ENCODE measurements at places on chromosomes 16 and 17.

GRCh38 chr17:39225959-39226683 lies 376 bp upstream of the STAC2 start:
- DNase-seq, result no peak

GRCh38 chr17:73139296-73139695 lies 25.5 kb upstream of the SSTR2 start:
- DNase-seq, result no peak

DNA sequence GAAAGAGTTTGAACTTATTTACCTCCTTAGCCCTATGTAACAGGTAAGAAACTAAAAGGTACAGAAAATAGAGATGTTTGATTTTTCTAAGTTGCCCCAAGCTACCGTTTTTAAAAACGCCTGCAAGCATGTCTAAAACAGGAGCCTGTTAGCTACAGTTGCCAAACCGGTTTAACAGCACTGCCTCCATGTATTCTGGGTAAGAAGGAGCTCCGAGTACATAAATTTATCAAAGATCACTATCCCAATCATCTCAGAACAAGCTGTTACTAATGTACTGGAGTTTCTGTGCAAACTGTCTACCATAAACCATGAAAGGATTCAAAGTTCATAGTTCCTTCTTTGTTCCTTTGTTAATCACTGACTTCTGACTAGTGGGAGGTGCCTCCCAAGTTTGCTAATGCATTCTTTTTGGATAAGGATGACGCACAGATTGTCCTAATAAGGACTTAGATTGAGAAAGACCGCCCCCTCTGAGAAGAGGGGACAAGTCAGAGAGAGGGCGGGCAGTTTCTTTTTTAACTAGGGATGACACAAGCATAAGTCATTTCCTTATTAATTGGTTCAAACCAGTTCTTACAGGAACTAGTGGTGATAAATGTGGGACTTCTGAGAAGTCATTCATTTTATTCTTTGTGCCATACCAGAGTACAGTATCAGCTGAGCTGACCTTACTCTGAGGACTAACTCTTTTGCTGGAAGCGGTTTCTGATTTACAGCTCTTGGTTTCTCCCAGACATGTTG lies 55.3 kb downstream of the TUBD1 start:
- peak; percentile 66 for DNase-seq

DNA sequence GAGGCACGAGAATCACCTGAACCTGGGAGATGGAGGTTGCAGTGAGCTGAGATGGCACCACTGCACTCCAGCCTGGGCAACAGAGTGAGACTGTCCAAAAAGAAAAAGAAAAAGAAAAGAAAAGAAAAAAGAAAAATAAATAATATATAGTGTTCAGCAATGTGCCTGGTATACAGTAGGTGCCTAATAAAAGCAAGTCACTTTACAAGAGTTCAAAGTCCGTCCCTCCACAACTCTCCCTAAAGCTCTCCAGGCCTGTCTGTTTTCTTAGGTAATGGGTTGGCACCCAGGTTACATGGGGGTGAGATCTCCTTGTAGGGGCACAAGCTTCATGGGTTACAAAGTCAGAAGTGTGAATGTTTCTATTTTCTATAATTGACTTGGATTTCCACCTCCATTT lies 16.6 kb upstream of the ANKRD40CL start:
- no peak for DNase-seq

DNA sequence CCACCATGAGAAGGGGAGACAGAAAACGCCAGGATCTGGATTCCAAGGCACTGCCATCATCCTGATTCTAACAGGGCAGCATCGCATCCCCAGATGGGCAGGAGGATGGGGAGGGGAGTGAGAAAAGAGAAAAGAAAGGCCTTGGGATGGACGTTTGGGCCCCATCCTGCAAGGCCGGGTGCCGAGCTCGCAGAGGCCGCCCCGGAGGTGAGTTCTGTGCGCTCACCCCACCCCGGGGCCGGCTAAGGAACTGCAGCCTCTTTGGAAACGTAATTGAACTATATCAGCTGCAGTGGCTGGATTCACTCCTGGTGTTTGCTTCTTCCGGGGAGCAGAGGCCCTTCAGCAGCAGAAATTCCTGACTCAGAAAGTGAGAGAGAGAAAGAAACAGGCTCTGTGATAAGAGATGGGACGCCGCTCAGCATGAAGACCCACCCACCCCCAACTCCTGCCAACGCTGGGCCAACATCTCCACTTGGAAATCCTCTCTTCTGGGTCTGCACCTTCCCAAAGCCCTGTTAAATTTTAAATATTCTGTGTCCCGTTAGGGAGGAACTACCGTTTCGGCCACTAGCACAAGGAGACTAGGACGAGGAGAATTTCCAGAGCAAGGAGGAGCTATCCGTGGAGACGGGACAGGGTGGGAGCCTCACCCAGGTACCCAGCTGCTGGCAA lies 8.5 kb upstream of the SSTR2 start:
- peak; percentile 20 for DNase-seq

- no peak for DNase-seq
Observed at GRCh38 chr16:83390759-83391158, 417.0 kb upstream of the HSBP1 start.

- no peak for DNase-seq
Observed at GRCh38 chr17:1612400-1612799, 16.2 kb downstream of the SLC43A2 start.

DNA sequence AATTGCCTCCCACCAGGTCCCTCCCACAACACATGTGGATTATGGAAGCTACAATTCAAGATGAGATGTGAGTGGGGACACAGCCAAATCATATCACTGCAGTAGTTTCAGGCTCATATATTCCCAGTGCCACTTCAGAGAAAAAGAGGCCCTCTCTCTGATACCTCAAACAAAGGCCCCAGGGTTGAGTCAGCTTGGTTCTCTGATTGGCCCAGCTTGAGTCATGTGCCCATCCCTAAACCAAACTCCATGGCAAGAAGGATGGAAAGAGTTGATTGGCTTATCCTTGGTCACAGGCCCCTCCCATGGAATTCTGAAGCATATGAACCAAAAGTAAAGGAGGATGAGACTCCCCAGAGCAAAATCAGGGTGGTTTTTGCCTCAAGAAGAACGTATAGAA lies 75.9 kb upstream of the IRX6 start:
- no peak for DNase-seq

DNA sequence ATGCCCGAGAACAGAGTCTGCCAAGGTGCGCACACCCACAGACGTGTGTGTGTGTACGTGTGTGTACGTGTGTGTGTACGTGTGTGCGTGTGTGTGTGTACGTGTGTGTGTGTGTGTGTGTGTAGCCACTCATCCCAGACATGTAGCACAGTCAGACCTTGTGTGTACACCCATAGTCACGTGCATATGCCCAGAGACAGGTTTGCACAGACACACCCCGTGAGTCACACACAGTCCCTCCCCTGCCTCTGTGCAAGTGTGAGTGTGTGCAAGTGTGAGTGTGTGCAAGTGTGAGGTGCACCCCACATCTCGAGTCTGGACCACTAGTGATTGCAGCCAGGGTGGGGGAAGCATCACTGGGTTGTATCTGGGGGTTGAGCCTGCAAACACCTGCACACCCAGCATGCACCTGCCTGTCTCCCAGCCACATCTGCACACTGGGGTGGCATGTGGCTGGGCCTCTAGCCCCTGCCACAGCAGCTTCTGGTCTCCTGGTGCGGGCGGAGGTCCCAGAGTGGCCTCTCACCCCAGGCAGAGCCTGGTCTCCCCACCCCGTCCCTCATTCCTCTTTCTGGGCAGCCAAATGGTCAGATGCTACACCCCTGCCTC lies 23.6 kb downstream of the BAHCC1 start:
- no peak for DNase-seq

DNA sequence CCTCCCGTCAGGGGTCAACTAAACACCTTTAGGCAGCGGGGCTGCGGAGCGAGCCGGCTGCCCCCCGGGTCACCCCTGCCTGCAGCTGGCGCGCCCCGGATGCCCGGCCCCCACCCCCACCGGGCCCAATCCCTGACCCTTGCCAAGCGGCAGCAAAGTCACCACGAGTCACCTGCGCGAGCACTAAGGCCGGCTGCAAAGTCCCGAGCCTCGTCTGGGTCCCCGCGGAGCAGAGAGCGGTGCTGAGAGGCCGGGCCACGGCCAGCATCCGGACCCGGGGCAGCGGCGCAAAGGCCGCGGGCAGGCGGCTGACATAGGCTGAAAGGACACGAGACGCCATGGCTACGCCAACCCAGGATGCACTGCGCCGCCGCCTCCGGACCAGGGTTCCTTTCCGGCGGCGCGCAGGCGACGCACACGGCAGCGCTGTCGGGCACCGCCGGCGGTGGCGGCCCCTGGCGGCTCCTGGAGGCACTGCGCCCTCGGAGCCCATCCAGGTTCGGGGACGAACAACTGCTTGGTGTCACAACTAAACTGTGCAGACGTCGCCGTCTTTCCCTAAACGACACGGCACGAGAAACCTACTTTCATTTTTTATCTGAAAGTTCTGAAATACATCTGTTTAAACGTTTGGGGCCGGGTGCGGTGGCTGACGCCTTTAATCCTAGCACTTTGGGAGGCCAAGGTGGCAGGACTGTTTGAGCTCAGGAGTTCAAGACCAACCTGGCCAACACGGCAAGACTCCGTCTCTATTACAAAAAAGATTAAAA lies at the start of gene NDUFAB1:
NDUFAB1 (minus strand) TSS at position 366 of the 770 bp plus-strand sequence; CDS start at position 340, 26 bp downstream.
- peak; percentile 83 for DNase-seq

Data from activated CD4-positive, CD25-positive, alpha-beta regulatory T cell treated with anti-CD3 and anti-CD28 coated beads, Interleukin-2, amount 50 U/mL, for 16 hours (primary cell).